ENCODE measurements at places on chromosomes 6 and 20. TPM values are rescaled to one million over a fixed set of nuclear protein-coding genes. Genes with fewer than 3 reads are reported as not detected.

Gene KHDRBS2
- total RNA-seq: 27.0 TPM

Gene SLC13A3
- total RNA-seq: 6.2 TPM

Gene RIPOR3
- 0.70 TPM for total RNA-seq

Gene CEP162
- total RNA-seq: 33.9 TPM

Gene SLC22A23
- 13.3 TPM for total RNA-seq

DNA sequence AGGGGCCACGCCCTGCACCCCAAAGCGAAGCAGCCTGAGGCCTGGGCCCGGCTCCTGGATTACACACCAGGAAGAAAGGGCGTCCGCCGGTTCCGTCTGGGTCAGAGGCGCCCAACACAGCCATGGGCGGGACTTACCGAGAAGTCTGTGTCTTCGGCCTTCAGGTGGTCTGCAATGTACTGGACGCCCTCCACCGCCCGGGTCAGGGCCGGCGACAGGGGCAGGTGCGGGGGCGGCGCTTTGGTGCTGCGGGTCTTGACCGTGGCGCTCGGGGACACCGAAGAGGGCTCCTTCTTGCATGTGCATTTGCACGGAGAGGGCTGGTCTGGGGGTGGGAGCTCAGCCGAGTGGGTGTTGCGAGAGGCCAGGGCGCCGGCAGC lies 11.6 kb downstream of the CHRNA4 start:
- no peak for DNase-seq

DNA sequence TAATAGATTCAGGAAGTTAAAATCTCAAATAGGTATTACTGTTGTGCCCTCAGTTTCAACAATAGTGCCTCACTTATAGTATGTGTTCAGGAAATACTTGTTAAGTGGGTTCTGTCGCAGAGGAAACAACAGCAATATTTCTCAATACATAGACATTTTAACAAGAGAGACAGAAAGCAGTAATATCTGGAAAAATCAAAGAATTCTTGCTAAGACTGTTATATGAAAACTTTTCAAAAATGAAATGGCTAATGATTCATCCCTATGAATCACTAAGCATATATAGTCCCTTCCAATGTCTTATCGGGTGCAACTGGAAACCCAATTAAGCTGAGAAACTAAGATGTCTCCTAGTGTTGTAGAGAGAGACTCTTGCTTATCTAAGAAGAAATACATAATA lies 668.9 kb downstream of the TFAP2A start:
- DNase-seq: no peak

DNA sequence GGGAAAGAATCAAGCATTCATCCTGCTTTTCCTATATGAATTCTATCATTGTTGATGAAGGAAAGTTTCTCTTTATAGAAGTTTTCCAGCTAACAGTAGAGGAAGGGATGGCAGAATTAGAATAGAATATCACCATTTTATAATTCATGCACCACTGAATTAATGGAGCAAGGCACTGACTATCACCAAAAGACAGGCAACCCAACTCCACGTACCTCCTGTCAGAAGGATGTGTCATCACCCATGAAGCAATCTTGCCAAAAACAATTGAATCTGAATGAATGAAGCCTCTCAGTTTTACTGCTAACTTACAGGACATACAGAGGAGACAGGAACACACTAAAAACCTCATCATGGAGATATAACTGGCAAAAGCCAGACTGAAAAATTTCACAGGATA lies 122.4 kb downstream of the NFATC2 start:
- no peak for DNase-seq

- no peak for DNase-seq
These were observed 2.0 kb downstream of the FYN start for GRCh38 chr6:111871207-111871606.

DNA sequence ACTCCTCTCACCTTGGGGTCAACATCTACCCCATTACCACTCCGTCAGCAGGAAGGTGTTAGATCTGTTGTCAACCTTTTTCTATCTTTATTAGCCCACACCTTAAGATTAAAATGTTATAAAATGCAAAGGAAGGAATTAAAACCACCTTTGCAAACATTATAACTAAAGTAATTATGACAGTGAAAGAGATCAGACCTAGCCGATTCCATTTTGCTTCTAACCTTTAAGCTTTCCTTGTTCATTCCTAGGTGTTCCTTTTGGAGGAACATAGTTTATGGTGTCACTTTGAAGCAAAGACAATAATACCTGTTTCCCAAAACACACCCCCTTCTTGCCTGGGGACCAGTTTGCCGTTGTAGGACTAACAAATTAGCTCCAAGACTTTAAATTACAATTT lies 1223.0 kb upstream of the ADGRB3 start:
- no peak for DNase-seq

DNA sequence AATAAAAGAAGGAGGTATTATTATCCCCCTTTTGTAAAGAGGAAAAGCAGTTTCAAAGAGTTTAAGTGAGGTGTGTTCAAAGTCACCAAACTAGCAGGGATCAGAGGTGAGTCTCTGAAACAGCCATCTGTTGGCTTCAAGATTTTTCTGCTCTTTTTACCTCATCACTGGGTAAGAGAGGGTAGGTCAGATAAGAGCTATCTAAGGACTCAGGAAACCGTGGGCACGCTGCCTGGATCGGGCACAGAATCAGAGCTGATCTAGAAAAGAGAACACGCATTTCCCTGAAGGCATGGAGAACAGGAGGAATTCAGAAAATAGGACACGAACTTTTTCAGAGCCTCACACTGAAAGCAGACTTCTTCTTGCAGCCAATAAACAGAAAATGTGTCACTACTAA lies 65.8 kb upstream of the LY86 start:
- DNase-seq: no peak
